ENCODE measurements at places on chromosomes 6 and 20.

DNA sequence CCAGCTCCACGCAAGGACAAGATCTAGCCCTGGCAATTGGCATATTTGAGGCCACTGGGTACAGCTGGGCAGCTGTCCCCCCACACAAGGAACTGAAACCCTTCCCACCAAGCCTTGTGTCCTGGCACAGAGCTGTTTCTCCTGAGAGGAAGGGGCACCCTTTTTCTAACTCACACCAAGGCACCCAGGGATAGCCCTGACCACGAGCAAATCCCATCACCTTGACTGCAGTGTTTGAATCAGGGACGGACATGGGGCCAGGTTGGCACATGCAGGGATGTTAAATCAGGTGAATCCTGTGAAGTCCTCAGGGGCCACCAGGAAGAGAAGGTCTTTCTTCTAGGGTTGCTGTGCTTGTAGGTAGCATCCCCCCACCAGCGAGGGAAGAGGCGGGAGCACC, 246.6 kb downstream of the PREX1 start:
- DNase-seq, result no peak

DNA sequence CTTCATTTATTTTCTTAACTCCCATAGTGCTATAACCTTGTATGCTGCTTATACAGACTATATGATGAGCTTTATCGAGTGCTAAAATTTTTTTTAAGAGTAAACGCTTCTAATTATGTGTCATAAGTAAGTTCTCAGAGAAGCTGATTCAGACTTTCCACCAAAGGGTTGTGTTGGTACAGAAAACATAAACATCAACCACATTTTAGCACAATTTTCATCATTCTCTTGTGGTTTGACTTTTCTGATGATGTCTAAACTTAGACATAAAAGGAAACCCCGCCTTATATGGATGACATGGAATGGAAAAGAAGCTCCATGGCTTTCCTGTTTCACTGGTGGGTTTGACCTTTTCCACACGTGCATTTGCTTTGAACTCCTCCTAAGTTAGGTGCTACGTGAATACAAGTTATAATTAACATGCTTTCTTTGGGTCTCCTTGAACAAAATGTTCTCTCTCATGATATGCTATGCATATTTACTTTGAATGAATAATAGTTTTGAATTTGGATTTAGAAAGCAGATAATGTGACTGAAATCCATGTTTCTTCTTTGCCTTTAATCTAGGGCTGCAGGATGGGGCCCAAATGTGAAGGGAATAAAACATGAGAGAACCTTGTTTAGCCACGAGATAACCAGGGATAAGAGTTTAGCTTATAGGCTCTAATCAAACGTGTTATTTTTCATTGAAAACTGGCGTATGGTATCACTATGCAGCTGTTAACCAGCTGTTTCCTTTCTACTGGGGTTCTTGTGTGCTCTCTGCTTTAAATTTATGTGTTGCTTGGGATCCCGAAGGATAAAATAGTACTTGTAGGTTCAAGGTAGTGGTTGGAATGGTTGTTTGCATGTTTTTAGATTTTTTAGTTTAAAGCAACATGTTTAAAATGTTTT, 127.1 kb upstream of the AHI1 start:
- no peak for DNase-seq

GRCh38 chr6:98467091-98467490, 367.3 kb upstream of the POU3F2 start:
- no peak for DNase-seq

- no peak for DNase-seq
Observed at GRCh38 chr6:157845493-157846259, 22.6 kb downstream of the SNX9 start.

DNA sequence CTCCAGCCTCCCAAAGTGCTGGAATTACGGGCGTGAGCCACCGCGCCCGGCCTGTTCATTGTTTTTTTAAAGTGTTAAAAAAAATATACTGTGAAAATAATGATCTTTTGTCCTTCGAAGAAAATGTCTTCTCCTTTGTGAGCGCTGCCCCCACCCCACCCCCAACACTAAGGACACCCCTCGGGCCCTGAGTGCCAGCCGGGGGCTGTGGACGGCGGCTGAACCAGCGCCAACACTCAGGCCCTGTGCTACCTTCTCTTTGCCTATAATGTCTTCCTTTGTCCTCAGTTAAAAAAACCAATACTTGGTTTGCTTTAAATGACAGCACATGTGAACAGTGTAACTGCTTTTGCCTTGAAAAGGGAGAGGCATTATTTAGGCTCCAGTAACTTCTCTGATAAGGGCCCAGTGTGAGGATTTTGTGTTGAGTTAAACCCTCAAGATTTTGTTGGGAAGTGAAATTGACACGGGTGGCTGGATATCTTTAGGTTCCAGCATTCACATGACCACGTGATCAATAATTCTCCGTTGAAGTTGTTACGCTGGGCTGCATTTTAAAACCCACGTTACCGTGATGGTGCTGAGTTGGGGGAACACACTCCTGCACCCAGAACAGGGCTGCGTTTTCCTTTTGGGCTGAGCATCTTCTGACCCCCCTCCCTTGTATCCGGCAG, 9.5 kb upstream of the ADRM1 start:
- DNase-seq, result no peak

GRCh38 chr6:113457198-113457597, 399.9 kb upstream of the MARCKS start:
- no peak for DNase-seq

DNA sequence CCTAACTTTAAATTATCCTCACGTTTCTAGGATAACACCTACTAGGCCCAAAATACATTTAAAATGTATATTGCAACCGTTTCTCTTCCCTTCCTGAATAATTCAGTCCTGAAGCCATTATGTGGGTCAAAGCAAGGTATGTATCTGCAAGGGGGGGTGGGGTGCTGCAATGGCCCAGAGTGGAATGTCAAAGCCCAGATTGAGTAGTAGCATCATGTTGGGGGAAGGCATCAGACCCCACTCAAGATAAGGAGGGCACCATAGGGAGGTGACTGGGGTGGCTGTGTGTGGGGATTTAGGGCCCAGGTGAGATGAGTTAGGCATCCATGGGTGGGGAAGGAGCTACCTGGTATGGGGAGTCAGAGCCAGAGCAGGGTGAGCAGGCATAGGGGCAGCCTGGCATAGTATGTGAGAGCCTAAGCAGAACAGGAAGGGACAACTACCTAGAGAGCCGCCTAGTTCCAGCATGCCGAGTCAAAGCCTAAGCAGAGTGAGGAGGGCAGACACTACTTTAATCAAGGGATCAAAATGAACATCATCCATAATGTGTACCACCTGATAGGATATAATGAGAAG, 48.2 kb downstream of the ZNF292 start:
- DNase-seq, result no peak

- peak; percentile 40 for DNase-seq
Observed at GRCh38 chr20:44738813-44739477, 6.7 kb upstream of the KCNK15 start.

- DNase-seq, result no peak
Observed at GRCh38 chr20:32987044-32987825, 17.0 kb downstream of the SUN5 start.

GRCh38 chr20:1171461-1172093, 13.2 kb downstream of the TMEM74B start:
- no peak for DNase-seq

DNA sequence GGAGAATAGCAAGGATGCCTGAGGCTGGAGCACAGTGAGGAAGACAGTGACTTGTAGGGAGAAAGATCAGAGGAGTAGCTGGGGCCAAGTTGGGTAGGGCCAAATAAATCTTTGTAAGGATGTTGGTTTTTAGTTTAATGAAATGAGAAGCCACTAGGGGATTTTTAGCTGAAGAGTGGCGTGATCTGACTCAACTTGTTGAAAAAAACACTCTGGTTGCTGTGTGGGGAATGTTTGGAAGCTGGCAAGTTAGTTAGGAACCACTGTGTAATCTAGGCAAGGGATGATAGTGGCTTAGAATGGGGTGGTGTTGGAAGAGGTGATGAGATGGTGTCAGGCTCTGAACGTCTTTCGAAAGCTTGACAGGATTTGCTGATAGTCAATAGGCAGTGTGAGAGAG, 176.1 kb upstream of the HDDC2 start:
- DNase-seq, result no peak

DNA sequence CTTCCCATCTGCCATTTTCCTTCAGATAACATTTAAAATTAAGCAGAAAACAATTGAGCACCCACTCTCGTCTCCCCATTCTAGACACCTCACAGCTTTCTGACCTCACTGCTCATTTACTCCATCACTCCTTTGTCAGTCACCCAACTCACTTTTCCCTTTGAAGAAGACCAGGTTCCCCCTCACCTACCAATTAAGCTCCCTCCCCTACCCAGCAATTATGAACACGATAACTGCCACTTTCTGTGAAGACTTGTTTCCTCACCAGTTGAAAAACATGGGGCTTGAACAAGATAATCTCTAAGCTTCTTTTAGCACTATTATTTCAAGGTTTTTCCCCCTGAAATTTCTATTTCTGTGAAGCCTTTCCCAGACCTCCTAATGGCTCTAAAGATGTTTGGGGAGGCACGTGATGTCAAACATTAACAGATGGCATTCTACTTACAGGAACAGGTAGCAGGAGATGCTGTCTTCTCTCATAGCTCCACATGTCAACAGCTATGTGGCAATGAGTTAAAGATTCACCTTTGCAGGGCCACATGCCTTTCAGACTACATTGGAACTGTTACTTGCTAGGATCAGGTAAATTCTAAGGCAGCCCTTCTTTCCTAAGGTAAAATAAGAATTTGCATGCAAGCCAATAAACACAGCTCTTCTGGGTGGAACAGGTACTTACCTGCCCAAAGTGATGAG, 24.8 kb upstream of the SLA2 start:
- no peak for DNase-seq

DNA sequence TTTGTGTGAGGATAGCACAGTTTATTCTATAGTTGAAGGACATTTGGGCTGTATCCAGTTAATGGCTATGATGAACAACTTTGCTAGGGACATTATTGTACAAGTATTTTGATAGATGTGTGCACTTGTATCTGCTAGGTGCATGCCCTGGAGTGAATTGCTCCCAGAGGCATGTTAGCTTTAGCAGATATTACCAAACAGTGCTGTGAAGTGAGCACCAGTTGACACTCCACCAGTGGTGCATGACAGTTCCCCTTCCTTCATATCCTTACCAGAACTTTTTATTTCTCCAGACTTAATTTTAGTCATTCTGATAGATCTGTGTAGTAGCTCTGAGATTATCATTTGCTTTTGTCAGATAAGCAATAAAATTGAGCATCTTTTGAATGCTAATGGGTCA, 48.9 kb upstream of the ENPP5 start:
- no peak for DNase-seq

GRCh38 chr6:10411971-10412460, 2.9 kb downstream of the TFAP2A start:
- DNase-seq, result no peak

DNA sequence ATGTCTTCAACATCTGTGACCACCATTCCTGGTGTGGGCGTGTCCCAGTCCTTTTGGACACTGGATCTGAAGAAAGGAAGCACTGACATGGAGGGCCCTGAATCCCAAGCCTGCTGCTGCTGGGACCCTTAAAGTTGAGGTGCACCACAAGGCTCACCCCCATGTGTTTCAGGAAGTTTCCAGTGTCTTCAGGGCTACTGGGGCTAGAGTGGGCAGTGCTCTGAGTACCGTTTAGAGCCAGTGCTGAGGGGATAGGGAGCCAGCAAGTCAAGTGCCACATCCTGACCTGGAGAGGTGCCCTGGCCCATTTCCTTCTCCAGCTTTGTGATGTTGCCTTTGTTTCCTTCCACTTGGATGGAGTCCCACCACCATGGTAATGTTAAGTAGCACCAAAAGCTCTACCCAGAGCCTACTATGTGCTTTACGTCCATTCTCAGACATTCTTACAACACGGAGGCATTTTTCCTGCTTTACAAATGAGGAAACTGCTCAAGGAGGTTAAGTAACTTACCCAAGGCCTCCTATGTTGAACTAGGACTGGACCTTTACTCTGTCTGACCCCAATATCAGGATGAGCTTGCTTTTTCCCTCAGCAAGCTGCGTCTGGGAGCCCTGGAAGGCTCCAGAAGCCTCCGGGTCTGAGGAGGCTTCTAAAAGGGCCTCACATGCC, 552 bp upstream of the DEF6 start:
- DNase-seq, result no peak

DNA sequence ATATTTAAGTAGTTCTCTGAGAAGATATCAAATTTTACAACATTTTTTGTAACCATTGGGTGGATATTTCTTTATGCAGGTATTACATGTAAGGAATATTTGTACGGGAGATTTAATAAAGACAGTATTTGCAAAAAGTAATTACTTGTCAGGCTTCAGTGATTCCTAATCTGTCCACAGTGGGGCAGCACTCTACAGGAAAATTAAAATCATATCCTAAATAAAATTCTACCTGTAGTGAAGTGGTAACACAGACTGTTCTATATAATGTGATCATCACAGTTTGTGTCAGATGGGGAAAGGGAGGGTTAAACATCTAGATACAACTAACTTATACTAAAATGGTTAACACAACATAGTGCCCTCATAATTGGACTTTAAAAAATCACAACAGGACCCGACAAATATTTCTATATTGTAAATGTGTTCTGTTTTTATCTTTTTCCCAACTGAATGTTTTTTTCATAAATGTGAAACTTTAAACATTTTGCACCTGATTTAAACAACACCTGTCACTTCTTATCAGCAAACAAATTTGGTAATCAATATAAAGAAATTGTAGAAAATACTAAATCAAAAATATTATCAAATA, 145.6 kb upstream of the MANEA start:
- no peak for DNase-seq

DNA sequence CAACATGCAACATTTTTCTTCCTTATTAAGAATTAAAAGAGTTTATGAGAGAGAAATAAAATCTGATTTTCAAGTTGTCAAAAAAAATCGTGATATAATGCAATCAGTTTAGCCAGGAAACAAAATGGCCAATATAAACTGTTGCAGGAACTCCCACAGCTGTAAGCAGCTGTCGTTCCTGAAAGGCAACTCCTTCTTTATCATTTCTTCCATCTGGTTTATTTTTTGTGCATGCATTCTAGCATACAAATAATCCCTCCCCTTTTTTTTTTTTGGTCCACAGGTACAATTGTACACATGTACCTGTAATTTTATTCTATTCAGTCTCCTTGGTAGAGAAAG, 19.7 kb downstream of the TRAF3IP2 start:
- DNase-seq, result no peak

- no peak for DNase-seq
Observed at GRCh38 chr20:46955601-46956556, 61.2 kb downstream of the EYA2 start.

DNA sequence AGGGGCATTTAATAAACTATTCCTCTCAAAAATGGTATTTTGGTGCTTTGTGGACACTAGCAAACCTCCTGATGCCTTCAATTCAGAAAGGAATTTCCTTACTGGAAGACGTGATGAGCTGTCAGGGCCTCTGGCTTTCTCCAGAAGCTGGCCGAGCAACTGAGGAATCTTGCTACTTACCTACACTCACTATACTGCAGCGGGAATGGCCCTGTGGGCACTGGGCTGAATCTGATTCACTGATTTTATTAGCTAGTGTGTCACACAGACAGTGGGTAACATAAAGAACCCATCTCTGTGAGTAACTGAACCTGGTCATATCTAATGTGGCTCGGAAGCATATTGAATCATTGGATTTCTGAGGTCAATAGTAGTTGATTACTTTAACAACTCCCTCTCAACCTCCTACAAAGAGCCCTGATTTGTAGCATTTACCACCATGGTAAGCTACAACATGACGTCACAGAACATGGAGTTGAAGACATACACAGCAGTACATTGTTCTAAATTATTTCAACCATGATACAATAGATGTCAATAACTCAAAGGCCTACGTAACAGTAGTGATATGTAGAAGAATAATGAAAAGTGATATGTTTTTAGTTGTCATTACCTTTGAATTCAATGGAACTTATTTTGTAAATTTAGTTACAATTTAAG, 232.1 kb downstream of the SYNE1 start:
- DNase-seq, result no peak

Measured in CD4-positive, alpha-beta T cell treated with Interleukin-15 for 1 hour (primary cell).